NCI-H146 (cell line): ENCODE measurements at places on chromosomes 3 and 15.

- peak; percentile 13 for DNase-seq
Observed at GRCh38 chr15:74203914-74204431, 1.4 kb upstream of the STRA6 start.

- DNase-seq, result no peak
Observed at GRCh38 chr15:71892335-71892734, 82.0 kb downstream of the NR2E3 start.

DNA sequence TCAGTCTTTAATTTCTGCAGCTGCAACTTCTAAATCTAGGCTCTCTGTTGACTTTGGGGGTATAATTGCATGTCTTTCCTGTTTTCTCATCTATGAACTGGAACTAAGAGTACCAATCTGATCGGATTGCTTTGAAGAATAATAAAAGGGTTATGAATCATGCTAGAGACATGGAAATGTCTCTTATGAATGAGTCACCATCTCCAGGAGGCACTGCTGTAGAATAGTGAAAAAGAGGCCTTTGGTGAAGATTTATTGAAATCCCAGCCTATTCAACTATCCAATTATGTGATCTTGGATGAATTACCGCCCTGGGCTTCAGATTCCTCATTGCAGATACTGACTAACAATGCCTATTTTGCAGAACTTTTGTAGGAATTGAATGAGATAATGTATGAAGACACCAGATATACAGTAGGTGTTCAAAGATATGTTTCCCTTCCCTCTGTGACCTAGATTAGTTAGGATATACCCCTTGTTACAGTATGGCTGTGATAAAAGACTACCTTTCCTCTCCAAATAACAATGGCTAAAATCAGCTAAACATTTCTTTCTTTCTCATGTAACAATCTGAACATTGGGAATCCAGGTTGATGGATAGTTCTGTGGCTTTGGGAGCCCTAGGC, 11.5 kb upstream of the CMTM8 start:
- DNase-seq, result peak; percentile 42

- DNase-seq, result no peak
Observed at GRCh38 chr15:80787316-80787715, 8.1 kb downstream of the CEMIP start.

GRCh38 chr3:127783642-127784160, 38.6 kb downstream of the MGLL start:
- no peak for DNase-seq

DNA sequence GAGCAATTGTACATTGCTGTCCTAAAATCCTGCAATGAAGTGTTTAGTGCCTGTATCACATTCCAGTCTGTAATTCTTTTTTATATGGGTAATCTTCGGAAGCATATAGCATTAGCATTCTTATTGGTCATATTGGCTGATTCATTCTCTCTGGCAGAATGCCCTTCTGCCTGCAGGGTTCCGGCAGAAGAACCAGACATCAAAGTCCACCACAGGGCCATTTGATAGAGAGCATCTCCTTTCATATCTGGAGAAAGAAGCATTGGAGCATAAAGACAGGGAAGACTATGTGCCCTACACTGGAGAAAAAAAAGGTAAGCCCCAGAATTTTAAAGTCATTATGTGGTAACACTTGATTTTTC, 39.6 kb downstream of the TMOD3 start:
- no peak for DNase-seq

DNA sequence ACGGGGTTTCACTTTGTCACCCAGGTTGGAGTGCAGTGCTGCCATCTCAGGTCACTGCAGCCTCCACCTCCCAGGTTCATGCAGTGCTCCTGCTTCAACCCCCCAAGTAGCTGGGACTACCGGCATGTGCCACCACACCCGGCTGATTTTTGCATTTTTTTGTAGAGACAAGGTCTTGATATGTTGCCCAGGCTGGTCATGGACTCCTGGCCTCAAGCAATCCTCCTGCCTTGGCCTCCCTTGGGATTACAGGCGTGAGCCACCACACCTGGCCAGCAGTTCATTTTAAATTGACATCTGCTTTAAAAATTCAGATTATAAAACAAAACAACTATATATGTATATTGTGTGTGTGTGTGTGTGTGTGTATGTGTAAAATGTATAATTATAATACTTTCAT, 38.3 kb downstream of the CALML4 start:
- DNase-seq, result no peak

- DNase-seq, result no peak
Observed at GRCh38 chr3:197559651-197560050, 3.9 kb upstream of the BDH1 start.

DNA sequence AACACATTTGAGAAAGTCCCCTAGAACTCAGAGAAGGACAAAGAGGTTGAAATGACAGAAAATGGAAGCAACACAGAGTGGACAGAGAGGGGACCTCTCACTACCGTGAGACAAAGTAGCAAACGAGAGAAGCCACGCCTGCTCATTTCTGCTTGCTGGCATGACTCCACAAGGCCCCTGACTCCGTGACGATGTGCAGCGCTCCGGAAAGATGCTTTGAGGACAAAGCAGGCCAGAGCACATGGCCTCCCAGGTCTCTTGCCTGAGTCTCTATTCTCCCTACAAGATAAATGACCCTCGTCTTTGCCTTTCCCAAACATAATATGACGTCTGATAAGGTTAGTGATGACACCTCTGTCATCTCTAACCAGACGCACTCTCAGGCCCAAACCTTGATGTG, 63.8 kb upstream of the CTSH start:
- peak; percentile 7 for DNase-seq

- DNase-seq, result no peak
Observed at GRCh38 chr3:60365360-60365759, 885.9 kb downstream of the FHIT start.

DNA sequence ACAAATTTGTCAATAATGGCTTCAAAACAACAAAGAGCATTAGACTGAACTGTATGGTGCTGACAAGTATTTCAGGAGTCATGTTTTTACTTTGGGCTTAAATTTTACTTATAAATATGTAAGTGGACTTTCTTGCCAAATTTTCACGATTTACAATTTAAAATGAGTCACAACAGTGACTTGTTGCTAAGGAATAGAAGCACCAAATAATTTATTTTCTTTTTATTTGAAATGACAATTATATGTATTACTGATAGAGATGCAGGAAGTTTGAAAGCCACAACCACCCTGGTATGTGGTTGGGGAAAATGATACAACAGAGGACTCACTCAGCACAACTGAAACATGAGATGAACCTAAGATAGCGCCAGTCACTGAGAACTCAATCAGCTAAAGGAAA, 90.3 kb downstream of the FMN1 start:
- DNase-seq, result no peak

DNA sequence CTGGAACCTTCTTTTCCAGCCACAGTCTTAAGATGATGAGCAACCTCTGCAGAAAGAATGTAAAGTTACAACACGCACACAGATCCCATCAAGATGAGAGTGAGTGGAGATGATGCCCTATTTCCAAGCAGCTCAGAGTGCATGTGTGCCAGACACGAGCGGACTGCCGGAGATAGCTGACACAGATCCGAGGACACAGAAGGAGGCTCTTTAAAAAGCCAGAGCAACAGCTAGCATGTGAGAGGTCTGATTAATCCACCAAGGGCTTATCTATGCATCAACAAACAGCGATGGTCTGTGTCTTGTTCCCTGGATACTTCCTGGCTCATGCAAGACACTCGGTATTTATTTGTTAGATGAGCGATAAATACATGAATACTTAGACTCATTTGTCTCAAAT, 128.6 kb upstream of the DLG1 start:
- DNase-seq, result no peak

DNA sequence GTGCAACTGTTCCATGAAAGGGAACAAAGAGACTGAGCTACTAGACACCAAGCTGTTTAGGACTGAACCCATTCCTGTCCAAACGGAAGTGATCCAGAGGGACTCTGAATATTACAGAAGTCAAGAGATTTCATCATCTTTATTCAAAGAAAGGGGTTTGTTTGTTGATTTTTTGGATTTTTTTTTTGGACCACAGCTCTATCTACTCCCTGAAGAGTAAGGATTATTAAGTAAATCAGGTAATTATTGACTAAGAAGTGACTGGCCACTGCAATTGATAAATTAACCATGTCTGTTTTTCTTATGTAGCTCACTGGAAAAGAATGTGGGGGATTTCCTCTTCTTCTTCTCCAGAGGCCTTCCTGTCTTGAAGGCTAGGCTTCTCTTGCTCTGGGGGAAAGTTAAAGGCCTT, 146.6 kb upstream of the TPM1 start:
- DNase-seq, result no peak

- DNase-seq, result no peak
Observed at GRCh38 chr3:173622166-173622565, 224.6 kb downstream of the NLGN1 start.

GRCh38 chr3:104040896-104041295, 1325.8 kb upstream of the ALCAM start:
- DNase-seq, result no peak

DNA sequence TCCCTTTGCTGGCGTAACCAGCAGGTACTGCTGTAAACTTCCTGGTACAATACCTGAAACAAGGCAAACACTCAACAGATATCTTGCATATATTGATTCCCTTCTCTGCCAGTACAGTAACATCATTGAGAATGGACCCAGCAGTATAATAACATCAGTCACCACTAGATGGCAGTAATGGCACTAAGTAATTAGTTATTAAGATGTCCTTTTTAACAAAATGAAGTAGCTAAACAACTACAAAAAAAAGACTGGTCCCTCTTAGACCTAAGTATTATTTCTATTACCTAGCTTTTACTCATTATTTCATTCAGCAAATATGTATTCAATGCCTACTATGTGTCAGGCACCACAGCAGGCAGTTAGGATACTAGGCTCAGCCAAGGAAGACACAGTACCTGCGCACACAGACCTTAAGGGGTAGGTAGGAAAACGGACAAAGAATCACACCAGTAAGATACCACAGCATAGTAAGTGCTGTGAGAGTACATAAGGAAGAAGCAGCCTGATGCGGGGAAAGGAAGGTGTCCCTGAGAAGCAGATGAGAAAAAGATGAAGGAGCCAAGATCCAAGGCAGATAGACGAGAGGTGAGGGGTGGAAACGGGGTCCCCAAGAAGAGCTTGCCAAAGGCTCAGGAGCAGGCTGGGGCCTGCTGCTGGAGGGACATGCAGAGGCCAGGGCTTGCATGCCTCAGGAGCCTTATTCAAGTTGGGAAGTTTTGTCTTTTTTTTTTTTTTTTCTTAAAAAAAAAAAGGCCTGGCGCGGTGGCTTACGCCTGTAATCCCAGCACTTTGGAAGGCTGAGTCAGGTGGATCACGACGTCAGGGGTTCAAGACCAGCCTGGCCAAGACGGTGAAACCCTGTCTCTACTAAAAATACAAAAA, 102.7 kb upstream of the CHD2 start:
- DNase-seq, result peak; percentile 56

DNA sequence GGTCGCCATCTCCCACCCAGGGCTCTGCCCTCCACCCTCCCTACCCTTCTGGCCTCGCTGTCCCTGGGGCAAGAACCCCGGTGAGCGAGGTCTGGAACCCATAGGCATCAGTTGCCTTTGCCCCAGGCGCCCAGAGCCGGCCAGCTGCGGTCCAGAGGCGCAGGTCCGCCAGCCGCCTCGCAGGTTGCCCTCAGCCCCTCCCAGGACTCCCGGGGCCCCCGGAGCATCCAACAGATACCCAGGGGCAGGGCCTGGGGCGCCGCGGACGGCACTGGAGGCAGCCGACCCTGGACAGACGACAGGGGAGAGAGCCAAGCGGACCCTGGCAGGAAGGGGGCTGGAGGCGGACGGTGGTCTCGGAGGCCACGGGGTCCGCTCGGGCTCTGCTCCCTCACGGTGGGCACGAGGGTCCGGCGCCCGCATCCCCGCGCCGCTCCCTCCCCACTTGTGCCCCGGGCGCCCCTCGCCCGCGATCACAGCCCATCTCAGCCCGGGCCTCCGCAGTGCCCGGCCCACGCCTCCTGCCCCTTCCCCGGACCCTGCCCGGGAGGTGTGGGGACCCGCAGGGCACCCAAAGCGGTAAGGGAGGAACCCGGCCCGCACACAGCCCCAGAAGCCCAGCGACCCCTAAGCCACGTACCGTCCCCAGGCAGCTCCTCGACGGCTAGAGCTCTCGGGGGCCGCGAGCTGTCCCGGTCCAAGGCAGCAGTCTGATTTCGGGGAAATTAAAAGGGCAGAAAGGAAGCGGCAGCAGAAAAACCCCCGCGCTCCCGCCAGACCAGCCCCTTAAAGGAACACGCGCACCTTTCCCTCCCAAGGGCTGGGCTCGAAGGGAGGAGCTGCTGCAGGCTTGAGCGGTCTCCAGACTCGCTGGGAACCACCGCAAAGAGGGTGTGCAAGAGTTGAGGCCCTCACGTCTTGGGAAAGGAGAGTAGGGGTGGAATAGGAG, at the start of gene HAPLN3:
Gene HAPLN3 (minus strand): TSS at position 726 of the 949 bp plus-strand sequence. CDS start 8,246 bp downstream, outside the sequence.
- no peak for DNase-seq

DNA sequence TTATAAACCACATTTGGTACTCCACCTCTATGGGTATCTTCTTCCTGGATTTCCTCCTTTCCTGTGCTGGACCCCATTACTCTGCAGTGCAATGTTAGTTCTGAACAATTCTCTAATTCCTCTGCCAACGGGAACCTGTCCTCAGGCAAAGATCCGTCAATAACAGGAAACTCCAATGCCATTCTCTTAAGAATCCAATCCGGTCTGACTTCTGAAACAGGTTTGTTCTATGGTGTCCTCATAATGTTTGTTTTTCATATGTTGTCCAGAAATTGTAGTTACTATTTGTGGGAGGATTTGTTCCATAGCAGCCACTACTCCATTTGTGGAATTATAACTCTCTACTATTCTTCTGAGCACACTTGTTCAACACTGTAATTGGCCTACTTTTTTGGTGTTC, 112.7 kb downstream of the TBL1XR1 start:
- DNase-seq, result no peak

DNA sequence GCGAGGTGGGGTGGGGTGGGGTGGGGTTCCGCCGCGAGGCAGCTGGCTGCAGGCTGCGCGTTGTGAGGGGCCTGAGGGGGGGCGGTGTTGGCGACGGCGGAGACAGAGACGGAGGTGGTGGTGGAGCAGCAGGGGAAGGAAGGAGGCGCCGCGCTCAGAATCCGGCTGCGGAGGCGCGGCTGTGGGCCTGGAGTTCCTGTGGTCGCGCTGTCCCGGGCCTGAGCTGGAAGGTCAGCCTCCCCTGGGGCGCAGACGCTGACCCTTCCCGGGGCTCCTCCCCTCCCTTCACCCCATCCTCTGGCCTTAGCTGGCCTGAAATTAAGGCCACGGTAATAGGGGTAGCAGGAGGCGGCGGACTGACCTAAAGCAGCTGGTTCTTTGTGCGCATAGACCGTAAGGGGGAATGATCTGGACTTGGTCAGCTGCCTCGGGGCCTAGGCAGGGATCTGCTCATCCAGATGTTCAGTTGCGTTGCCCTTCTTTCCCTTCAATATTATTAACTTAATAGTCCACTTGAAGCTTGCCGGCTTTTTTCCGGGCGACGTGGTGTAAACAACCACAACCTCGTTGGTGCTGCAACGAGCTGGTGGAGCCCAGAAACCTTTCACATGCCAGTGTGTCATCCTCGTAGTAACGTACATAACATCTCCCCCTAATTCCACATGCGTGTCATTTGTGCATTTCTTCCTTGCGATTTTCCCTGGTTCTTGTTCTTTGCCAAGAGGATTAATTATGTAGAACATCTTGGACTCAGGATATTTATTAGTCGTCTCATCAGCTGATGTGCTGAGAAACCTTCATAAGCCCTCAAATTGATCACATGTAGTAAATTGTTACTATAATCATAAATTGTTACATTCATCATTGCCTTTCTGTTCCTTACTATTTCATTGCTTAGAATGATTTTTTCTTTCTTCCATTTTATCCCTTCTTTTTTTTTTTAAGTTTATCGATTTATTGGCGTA, 626 bp downstream of the SEC62 start:
- DNase-seq, result peak; percentile 87
